ENCODE measurements at places on chromosomes 5 and 9. TPM values are rescaled to one million over a fixed set of nuclear protein-coding genes. Genes with fewer than 3 reads are reported as not detected.
A peak's percentile ranks its signal among the peaks of the same experiment; 100 is the strongest.

DNA sequence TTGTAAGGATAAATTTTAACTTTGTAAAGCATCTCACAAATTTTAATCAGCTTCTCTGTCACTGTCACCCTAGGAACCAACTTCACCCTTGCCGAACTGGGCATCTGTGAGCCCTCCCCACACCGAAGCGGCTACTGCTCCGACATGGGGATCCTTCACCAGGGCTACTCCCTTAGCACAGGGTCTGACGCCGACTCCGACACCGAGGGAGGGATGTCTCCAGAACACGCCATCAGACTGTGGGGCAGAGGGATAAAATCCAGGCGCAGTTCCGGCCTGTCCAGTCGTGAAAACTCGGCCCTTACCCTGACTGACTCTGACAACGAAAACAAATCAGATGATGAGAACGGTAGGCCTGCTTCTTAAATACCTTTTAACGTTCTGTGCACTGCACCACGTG lies 916.3 kb upstream of the WWC1 start:
- no peak for DNase-seq

DNA sequence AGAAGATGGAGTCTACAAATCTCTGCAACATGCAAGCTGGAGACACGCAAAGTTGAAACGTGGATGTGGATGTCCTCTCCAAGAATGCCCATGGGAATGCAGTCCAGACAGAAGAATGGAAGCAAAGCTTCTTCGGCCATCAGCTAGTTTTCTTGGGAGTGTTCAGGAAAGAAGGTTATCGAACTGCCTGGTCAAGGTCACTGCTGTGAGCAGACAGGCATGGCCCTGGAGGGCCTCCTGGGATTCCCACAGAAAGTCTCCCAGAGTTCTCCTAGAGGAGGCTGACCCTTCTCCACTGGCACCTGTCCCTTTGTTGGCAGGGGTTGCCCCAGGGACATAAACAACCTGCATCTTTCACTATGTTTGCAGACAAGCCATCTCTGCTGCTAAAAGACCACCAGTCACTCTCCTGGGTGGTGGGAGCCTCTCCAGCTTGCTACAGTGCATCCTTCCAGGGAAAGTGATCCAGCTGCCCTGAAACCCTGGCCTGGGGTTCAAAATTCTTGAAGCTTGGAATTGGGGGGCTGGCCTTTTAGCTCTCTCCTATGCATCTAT lies 265.8 kb downstream of the SYK start:
- no peak for DNase-seq

DNA sequence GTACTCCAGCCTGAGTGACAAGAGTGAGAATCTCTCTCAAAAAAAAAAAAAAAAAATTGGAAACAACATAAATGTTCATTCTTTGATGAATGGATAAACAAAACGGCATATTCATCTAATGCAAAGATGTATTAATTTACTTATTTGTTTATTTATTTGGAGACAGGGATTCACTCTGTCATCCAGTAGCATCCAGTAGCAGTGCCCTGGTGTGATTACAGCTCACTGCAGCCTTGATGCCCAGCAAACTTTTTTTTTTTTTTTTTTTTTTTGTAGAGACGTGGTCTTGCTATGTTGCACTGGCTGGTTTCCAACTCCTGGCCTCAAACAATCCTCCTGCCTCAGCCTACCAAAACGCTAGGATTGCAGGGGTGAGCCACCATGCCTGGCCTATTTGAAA lies 24.4 kb downstream of the OR2V2 start:
- DNase-seq = no peak

- peak; percentile 62 for DNase-seq
These were observed 171.6 kb downstream of the FAM174A start for GRCh38 chr5:100706776-100707175.

DNA sequence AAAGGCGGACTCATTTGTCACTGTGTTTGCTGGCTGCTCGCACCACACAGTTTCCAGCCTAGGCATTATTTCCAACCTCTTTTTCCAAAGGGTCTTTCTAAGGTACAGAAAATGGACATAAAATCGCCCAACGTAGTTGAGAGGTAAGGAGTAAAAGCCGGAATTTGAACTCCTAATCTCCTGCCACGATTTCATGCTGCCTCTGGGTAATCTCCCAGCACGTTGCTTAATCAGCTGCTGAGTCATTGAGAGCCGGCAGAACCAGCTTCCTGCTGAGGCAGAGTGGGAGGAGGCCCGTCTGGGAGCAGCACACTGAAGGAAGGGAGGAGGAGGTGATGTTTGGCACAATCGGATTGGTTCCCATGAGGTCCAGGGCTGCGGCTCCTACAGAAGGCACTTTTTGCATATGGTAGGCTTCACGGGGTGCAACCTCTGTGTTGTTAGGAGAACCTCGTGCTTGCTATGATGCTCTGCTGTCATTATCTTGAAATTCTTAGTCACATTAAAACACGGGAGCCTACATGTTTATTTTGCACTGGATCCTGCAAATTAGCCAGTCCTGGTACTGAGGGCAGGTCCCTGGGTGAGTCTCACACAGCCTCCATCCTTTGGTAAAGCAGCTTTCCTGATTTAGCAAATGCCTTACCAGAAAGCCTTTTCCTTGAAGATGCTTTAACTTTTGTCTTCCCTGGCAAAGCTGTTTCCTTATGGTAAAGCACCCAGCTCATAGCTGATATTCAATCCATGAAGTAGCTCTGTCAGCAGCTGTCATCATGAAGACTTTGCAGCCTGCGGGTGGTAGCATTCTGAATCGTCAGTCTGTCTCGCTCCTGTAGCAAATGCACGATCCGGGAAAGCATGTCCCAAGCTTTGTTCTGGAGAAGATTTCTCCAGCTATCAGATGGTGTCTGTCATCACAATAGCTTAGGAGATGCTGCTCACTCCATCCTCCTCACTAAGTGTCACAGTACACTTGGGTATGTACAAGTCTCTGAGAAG lies 191.6 kb upstream of the MSX2 start:
- peak; percentile 79 for DNase-seq

Gene CRHBP
- total RNA-seq = 0.37 TPM

Gene ACTL7B
- total RNA-seq = not detected
